ENCODE measurements at places on chromosomes 6 and 20.

GRCh38 chr6:142941018-142941417 is 4.0 kb downstream of the HIVEP2 start:
- DNase-seq, result no peak

GRCh38 chr6:137095651-137096238 is 51.0 kb upstream of the IL20RA start:
- no peak for DNase-seq

- DNase-seq, result no peak
Observed at GRCh38 chr6:52538901-52539354, 37.9 kb downstream of the TRAM2 start.

DNA sequence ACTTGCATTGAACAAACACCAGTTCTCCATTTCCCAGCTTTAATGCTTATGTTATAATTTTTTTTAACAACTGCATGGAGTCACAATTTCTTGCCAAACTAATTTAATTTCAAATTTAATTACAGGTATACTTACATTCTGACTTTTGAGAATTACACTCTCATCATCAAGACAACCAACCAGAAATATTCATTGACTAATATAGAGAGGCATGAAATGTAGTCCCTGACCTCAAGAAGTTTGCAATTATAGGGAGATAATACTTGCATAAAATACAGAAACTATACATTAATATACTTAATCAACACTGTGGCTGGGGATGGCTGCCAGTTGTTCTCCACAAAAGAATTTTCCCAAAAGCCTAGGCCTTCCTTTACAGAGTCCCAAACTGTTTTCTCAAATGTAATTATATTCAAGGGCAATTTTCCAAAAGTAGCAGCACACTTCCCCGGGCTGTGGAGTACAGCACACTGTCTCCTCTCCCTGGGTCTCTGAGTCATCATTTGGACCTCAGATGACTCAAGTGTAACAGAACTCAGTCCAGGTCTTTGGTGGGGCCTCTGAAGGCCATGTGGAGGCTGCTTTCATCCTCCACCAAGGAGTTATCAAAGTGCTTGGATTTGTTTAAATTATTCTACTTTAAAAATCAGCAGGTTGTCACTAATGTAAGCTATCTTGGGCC is 114.1 kb downstream of the KIF16B start:
- DNase-seq, result no peak

DNA sequence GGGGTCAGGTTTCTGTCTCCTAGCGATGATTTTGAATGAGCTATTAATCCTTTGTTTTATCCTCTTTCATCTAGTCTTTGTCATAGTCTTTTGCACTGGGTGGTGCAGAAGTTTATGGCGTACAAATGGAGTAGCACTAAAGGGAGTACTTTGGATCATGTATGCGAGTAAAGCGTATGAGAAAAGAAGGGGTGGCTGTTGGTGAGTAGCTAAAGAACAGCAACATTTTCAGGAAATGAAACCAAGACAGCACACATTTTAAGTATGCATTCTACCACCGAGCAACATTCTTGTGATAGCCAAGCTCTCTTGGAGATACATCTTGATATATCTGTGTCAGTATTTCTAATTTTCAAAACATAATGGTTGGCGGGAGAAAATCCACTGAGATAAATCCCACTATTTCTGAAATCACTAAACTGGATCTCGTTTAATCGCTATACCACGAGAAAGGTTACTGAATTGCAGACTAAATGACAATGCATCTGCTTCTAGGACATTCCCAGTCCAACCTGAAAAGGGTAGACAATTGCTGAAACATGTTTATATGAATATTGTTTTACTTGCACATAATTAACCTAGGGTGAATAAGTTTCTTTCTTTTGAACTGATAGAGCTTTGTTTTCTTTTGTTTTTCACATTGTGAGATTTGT is 196.1 kb downstream of the TRIM27 start:
- no peak for DNase-seq

DNA sequence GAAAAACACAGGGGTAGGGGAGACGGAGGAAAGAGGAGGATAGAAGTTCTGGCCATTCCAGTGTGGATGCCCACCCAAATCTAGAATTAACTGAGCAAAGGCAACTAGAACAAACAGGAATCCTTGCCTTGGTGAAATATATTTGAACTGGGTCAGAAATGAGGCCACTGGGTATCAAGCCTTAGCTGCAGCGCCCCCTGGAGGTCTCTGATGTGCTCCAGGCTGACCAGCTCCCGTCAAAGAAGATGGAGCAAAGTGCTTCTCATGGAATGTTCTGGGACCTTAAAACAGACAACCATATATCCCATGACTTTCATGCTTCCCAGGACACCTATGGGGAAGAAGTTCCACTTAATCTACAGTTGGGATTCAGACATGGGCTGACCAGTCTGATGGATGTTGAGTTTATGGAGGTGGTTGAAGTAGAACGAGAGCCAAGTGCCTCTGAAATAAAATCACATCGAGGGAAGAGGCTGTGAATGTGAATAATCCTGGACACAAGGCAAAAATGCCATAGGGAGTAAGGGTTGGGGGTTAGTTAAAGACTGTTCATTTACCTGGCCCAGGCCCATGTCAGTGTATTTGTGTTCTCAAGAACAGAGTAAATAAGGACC is 50.4 kb downstream of the HLA-DPB1 start:
- DNase-seq, result peak; percentile 9

GRCh38 chr20:61988665-61989064 is 77.0 kb downstream of the TAF4 start:
- DNase-seq, result no peak
